ENCODE measurements at places on chromosomes 2 and 18. TPM values are rescaled to one million over a fixed set of nuclear protein-coding genes. Genes with fewer than 3 reads are reported as not detected.

The GCKR gene
- total RNA-seq: 0.31 TPM

The HIBCH gene
- 50.0 TPM for total RNA-seq

DNA sequence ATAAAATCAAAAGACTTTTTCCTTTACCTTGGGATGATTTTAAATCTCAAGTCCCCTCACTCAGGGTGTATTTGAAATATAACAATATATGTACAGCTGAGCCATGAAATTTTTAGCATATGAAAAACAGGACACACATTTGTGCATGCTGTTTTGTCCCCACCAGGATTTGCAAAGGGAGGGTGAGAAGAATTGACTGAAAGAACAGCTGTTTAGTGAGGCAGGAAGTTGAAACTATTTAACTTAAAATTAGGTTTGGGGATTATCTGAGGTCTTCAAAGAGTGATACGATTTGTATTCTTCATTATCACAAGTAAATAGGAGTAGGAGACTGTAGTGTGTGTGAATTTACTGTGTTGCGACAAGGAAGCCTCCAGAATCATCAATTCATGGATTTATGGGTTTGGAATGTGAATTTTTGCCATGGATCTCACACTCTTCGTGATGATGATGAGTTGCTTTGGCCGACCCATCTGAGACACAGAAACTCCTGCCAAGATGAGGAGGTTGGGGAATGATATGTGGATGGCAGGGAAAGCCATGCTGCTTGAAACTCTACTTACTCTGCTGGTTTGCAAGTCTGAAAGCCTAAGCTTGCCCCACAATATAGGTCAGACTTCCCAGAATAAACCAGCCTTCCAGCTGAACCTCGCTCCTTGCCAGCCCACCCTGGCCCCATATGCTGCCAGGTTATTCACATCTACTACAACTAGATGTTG, 31.0 kb upstream of the SPATS2L start:
- H3K27me3 ChIP-seq: peaks cover 6% of the 10 kb centered on the region
- no peaks in the 10 kb centered on the region for H3K4me1 ChIP-seq
- no peak overlapping the region for H3K27ac ChIP-seq
- peak; percentile 71 for DNase-seq
- H3K36me3 ChIP-seq: no peaks in the 10 kb centered on the region
- H3K4me3 ChIP-seq: no peak overlapping the region

DNA sequence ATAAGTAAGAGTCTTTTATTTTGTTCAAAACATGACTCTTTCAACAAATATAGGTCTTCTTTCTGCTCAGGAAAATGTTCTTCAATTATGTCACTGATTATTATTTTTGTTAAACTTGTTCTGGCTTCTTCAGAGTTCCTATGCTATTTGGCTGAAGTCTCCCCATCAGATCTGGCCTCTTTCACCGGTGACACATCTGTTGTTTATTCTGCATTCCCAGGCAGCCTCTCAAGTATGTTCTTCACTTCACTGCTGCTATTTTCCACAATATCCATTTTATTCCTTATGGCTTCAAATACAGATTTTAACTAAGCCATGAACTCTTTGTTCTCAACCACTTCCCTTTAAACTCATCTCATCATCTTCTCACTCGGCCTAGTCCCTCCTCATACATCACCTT, 45.7 kb downstream of the HDAC4 start:
- H3K27ac ChIP-seq: no peak overlapping the region
- H3K27me3 ChIP-seq: no peaks in the 10 kb centered on the region
- no peak overlapping the region for H3K4me3 ChIP-seq
- no peak for DNase-seq
- no peaks in the 10 kb centered on the region for H3K36me3 ChIP-seq
- H3K4me1 ChIP-seq: peaks cover 4% of the 10 kb centered on the region

GRCh38 chr2:237456200-237456843, 30.7 kb upstream of the MLPH start:
- DNase-seq: peak; percentile 81
- no peaks in the 10 kb centered on the region for H3K27me3 ChIP-seq
- no peak overlapping the region for H3K4me3 ChIP-seq
- H3K36me3 ChIP-seq: no peaks in the 10 kb centered on the region
- peak overlapping the region; percentile 14 for H3K27ac ChIP-seq

DNA sequence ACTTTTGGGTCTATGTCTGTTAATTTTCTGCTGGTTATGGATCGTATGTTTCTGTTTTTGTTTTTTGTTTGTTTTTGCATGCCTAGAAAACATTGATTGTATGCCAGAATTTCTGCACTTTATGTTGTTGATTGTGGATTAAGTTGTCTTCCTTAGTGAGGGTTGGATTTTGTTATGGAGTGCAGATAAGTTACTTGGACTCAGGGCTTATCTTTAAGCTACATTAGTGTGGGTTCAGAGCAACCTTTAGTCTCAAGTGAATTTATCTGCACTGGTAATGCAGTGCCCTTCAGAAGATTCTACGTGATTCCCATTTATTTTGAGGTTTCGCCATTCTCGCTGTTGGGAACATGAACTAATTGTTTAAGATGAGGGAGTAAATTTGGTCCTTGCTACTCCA, 32.9 kb downstream of the UBR3 start:
- DNase-seq: no peak
- no peak overlapping the region for H3K4me3 ChIP-seq
- no peaks in the 10 kb centered on the region for H3K4me1 ChIP-seq

GRCh38 chr2:176935543-176936102, 277.0 kb upstream of the HNRNPA3 start:
- no peaks in the 10 kb centered on the region for H3K36me3 ChIP-seq
- no peaks in the 10 kb centered on the region for H3K4me1 ChIP-seq
- H3K4me3 ChIP-seq: no peak overlapping the region
- H3K27me3 ChIP-seq: no peaks in the 10 kb centered on the region
- no peak overlapping the region for H3K27ac ChIP-seq

GRCh38 chr2:27312152-27312551, 3.9 kb upstream of the UCN start:
- no peak for DNase-seq
- no peak overlapping the region for H3K4me3 ChIP-seq
- no peak overlapping the region for H3K27ac ChIP-seq

- H3K4me3 ChIP-seq: no peak overlapping the region
Measured at GRCh38 chr2:49271060-49271606, 116.8 kb upstream of the FSHR start.

DNA sequence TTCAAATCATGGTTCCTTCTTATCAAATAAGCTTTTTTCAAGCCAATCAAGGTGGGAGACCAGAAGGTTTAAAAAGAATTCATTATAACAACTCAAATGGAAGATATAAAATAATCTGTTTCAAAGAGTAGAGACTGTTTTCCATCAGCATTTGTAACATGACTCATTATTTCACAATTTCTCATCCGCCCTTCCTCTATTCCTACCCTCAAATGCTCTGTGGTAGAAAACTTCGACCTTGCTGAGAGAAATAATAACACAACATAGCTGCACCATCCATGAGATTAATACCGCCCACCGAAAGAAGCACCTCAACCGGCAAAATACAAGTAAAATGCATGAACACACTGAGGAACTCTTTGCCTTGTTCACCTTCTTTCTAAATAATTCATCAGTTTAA, 2039.2 kb upstream of the CELF4 start:
- H3K36me3 ChIP-seq: no peaks in the 10 kb centered on the region
- H3K27ac ChIP-seq: no peak overlapping the region
- no peak for DNase-seq
- no peak overlapping the region for H3K4me3 ChIP-seq
- H3K4me1 ChIP-seq: peaks cover 10% of the 10 kb centered on the region

DNA sequence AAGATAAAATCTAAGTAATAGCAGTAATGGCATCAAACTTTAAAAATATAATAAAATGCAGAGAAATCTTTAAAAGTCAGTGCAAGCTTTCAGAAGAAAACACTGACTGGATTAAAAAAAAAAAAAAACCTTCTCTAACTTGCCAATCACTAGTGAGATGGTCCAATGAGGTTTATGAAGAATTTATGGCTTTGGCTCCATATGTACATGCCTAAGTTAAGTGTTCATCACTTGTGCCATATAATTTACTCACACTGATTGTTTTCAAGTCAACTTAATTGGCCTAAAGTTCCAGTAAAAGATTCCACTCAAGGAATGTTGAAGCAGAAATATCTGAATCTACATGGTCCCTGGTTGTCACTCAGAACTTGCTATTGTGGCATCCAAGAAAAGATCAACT, 40.7 kb upstream of the RAB27B start:
- H3K4me3 ChIP-seq: no peak overlapping the region
- no peak overlapping the region for H3K27ac ChIP-seq
- DNase-seq: no peak

- no peak overlapping the region for H3K27ac ChIP-seq
- no peak overlapping the region for H3K4me3 ChIP-seq
- no peaks in the 10 kb centered on the region for H3K27me3 ChIP-seq
- DNase-seq: no peak
- H3K36me3 ChIP-seq: no peaks in the 10 kb centered on the region
- H3K4me1 ChIP-seq: no peaks in the 10 kb centered on the region
Measured at GRCh38 chr2:228652366-228652765, 470.9 kb upstream of the SPHKAP start.

DNA sequence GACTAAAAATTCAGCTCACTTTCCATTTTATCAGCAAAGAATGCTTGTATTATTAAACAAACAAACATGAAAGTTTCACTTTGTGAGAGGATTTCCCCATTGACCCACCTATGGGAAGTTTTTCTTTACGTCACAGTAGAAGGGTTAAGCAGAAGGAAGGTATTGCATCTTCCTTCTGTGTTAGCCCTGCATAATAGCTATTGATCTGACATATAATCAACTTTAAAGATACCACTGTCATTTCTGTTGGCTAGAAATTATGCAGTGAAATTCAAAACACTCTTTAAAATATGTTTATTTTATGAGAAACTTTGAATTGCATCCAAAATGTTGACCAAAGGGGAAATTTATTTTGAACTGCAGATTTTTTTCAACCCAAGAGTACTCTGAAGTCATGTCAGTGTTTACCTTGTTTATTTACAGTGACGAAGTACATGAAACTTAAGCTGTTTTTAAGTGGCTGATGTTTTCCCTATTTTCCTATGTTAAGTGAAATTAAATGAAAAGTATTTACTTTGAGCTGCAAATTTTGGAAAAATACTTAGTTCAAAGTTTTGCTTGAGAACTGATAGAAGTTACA, 566.4 kb downstream of the ZEB2 start:
- peak; percentile 86 for DNase-seq
- H3K4me3 ChIP-seq: no peak overlapping the region
- no peaks in the 10 kb centered on the region for H3K36me3 ChIP-seq

DNA sequence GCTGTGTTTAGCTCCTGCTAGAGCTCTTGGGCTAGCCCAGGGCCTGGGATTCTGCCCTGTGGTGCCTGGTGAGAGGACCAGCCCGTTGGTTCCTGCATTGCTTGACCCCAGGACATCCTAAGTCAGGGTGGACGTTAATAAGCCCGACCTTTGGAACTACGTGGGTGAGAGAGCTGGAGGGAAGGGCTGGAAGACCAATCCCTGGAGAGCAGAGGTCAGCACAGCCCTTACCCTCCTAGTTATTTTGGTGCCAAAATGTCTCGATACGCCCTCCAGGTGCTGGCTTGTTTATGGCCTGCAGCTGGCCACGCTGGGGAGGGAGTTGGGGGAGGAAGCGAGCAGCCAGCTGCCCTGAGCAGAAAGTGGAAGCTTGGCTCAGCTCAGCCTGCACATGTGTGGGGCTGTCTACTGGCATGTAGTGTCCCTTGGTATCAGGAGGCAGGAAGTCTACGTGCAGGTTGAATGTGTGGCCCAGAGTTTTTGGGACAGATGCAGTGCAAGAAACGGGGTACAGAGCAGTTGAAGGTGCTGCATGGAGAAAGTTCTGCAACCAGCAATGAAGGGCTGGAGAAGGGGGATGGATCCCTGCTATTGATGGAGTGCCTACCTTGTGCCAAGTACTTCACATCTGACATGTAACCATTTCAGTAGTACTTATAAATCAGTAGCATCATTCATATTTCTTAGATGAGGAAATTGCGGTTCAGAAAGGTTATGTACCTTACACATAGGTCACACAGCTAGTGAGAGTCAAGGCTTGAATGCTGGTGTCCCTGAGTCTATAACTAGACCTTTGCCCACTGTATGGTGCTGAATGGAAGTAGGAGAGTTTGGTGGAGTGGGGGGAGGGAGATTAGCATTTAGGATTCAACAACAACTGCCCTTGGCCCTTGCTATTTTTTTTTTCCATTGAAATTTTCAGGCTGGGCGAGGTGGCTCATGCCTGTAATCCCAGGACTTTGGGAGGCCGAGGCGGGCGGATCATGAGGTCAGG, 5.0 kb upstream of the DGKD start:
- no peaks in the 10 kb centered on the region for H3K36me3 ChIP-seq
- no peaks in the 10 kb centered on the region for H3K27me3 ChIP-seq
- H3K4me1 ChIP-seq: no peaks in the 10 kb centered on the region
- DNase-seq: no peak

DNA sequence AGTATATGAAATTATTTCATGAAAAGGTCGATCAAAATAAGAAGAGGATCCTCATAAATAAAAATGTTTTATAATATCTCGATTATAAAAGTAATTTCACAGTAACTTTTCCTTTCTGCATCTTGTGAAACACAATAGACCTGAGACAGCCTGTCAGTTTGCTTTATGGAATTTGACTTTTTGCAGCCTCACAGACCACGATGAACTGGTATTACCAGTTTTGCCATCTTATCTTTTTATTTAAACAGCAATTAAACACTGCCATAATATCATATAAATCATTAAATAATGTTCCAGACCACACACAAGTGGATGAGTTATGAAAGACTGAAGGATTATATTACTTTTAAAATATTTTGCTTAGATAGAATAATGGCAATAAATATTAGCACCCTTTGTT, 10.7 kb upstream of the GALNT3 start:
- H3K36me3 ChIP-seq: no peaks in the 10 kb centered on the region
- no peak overlapping the region for H3K4me3 ChIP-seq
- H3K27me3 ChIP-seq: no peaks in the 10 kb centered on the region
- no peaks in the 10 kb centered on the region for H3K4me1 ChIP-seq
- DNase-seq: peak; percentile 53
- no peak overlapping the region for H3K27ac ChIP-seq

DNA sequence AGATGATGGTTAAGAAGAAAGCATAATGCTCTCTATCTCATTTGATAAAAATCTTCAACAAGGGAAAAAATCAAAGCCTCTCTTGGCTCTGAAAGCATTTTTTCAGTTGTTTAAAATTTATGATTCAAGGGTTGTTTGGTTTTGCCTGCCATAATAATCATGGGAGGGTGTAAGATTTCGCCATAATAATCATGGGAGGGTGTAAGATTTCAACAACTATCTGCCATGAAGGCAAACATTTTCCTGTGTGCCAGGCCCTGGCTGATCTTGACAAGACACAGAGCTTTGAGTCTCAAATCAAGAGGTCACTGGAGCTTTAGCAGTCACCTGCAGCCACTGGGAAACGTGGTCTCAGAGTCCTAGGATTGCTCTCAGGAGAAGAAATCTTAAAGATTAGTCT, 175.1 kb upstream of the PIEZO2 start:
- no peak for DNase-seq
- peaks cover 3% of the 10 kb centered on the region for H3K4me1 ChIP-seq
- no peaks in the 10 kb centered on the region for H3K36me3 ChIP-seq
- no peaks in the 10 kb centered on the region for H3K27me3 ChIP-seq
- no peak overlapping the region for H3K4me3 ChIP-seq

- H3K27me3 ChIP-seq: no peaks in the 10 kb centered on the region
- no peak overlapping the region for H3K27ac ChIP-seq
- no peak overlapping the region for H3K4me3 ChIP-seq
- H3K4me1 ChIP-seq: peaks cover 9% of the 10 kb centered on the region
Measured at GRCh38 chr2:37456479-37456878, 112.0 kb downstream of the QPCT start.

All from lung (tissue), 17 donors.